ENCODE measurements at places on chromosomes 13 and 19.
A peak's percentile ranks its signal among the peaks of the same experiment; 100 is the strongest.

GRCh38 chr13:36395280-36395679 is 37.0 kb upstream of the CCNA1 start:
- peak; percentile 76 for DNase-seq

DNA sequence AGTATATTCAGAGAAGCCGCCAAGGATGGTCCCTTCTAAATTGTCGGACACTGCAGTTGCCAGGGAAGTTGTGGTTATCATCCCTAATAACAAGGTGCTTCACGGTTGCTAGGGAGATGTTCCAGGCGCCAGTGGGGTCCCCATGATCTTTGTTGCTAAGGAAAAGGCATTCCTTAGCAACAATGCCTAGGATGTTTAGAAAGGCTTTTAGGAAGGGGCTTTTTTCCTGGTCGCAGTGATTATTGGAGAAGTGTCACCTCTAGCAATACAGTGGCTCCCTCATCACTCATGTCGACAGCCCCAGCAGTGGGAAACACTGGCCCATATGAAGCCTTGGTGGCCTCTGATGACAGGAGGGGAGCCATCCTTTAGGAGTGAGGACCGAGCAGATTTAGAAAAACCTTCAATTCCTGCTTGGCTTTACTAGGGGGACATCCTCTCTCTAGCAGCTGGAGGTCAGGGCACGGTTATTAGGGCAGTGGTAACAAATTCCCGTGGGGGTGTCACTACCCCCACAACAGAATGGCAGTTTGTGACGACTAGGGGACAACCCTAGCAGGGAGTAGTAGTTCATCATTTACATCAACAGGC is 6.4 kb upstream of the TMC4 start:
- no peak for DNase-seq

DNA sequence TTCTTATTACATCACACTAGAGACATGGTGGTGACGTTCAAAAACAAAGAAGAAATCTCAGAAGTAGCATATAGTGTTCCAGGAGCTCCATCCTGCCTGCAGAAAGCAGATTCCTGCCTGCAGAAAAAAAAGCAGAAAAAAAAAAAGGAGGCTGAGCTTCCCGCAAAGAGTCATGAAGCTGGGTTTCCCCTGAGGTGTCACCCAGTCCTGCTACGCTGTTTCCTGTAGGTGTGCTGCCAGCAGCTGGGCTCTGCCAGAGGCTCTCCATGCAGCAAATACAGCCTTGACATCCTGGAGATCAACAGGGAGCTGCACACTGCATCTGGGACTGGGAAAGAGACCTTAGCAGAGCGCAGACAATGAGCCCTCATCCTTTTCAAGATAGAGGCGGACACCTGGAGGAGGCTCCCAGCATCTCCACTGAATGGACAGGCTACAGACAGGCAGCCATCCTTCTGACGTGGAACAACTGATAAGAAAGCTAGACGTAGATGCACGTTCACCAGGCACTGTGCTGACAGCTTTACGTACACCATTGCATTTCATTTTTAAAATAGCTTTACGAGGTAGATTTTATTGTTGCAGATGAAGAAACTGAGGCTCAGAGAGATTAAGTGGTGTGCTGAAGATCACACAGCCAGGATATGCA is 350.9 kb downstream of the FOXO1 start:
- no peak for DNase-seq

DNA sequence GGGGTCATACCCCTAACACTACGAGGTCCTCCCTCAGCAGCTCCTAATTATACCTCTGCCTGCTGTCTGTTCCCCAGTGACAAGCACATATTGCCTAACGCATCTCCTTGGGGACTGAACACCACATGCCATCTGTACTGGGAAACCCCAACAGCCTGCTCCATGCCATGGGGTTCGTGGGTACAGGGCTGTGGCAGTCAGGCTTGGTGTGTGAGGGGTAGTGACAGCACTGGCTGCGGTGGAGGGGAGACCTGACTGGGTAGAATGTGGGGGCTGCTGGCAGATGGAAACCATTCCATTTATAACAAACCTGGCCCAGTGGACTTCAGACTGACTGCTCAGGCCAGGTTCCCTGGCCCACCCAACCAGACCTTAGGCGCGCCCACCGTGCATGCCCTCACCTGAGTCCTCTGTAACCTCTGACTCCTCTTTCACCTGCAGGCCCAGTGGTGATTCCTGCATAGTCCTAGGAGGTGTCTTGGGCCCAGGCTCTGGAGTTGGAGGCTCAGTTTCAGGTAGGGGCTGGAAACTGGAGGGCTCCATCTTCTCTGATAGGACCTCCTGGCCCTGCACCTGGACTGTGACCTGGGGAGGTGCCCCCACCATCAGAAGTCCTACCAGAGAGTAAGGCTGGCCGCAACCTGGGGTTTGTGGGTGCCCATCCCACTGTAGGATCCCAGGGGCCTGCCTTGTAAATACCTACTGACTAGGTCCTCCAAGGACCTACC is 3.0 kb downstream of the MZF1 start:
- no peak for DNase-seq

GRCh38 chr19:34120846-34121639 is 51.3 kb upstream of the LSM14A start:
- peak; percentile 70 for DNase-seq

- peak; percentile 25 for DNase-seq
These were observed 9.1 kb upstream of the POP4 start for GRCh38 chr19:29596885-29597525.

DNA sequence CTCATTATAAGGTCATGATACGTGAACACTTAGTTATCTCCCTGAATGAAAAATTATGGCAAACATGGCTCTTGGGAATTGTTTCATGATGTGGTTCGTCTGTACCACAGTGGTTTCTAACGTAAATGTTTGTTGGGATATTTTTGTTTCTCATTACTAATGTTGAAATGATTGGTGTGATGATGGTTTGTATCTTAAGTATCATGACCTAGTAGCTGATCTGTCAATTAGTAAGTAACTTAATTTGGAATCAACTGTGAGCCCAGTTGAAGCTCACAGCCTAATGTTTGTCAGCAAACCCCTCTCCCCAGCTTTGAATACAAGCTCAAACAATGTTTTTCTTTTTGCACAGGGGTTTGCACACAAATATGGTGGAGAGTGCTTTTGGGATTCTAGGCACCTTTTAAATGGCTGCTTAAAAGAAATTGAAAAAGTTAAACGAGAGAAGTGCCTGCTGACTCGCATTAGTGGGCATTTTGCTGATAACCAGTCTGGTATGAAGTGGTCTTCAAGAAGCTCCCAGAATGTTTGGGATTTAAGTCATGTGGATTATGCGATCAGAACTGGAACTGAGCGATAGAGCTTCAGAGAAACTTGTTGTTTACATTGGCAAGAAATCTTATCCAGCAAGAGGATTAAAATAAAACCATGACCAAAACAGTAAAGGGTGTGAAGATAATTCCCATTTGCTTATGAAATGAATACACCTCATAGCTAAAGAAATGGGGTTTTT is 68.2 kb downstream of the LMO7 start:
- no peak for DNase-seq

GRCh38 chr19:48206397-48207093 is 36.1 kb downstream of the ZSWIM9 start:
- no peak for DNase-seq

GRCh38 chr13:34435338-34435737 is 506.7 kb upstream of the NBEA start:
- DNase-seq = peak; percentile 60

DNA sequence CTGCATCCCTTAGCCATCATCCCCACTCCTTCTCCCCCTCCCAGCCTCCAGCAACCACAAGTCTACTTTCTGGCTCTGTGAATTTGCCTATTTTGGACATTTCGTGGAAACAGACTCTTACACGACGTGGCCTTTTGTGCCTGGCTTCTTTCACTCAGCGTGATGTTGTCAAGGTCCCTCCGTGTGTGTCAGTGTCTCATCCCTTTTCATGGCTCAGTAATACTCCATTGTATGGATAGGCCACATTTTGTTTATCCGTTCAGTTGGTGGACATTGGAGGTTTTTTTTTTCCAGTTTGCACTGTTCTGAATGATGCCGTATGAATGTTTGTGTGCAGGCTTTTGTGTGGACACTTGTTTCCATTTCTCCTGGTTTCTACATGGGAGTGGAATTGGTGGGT is 38.0 kb downstream of the BICRA start:
- DNase-seq = no peak

- DNase-seq = peak; percentile 84
These were observed 25.0 kb upstream of the FXYD3 start for GRCh38 chr19:35090506-35091214.

- peak; percentile 15 for DNase-seq
These were observed 2.1 kb downstream of the FGF9 start for GRCh38 chr13:21672796-21673538.

GRCh38 chr19:33366127-33366526 is 7.4 kb upstream of the CEBPG start:
- no peak for DNase-seq

DNA sequence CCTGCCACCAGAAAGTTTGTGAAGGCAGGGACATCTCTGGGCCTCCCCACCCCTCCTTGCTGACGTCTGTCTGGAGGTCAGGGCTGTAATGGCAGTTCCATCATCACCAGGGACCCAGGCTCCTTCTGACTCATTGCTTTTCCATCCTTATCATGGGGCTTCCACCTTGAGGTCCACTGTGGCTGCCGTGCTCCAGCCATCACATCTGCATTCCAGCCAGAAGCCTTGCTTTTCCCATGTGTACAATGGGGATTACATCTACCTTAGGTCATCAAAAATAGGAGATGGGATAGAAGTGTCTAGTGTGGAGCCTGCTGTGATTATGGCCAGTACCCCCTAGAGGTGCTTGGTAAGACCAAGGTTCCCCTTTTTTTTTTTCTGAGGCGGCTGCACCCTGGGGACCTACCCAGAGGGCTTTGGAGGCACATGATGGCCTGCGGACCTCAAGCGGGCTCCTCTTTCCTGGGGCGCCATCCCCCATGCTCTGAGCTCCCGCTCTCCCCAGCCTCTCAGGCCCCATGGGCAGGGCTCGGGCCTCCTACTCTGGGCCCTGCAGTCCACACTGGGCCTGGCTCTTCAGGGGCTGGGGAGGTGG is 13.4 kb upstream of the RANBP3 start:
- no peak for DNase-seq

GRCh38 chr13:96191367-96191766 is 101.5 kb downstream of the HS6ST3 start:
- DNase-seq = no peak

GRCh38 chr19:51702103-51702824 is 9.1 kb downstream of the SPACA6 start:
- peak; percentile 79 for DNase-seq

GRCh38 chr13:29619995-29620394 is 24.5 kb upstream of the SLC7A1 start:
- DNase-seq = peak; percentile 53
